ENCODE measurements at places on chromosomes 2 and 18. TPM values are rescaled to one million over a fixed set of nuclear protein-coding genes. Genes with fewer than 3 reads are reported as not detected.

SP3 gene
- 83.8 TPM for total RNA-seq

STPG4 gene
- 0.23 TPM for total RNA-seq

SPC25 gene
- 33.7 TPM for total RNA-seq

HSPE1 gene
- total RNA-seq = 356 TPM

- H3K27ac ChIP-seq = no peak overlapping the region
- H3K36me3 ChIP-seq = no peaks in the 10 kb centered on the region
- peak overlapping the region; percentile 39 for H3K4me3 ChIP-seq
- no peak for DNase-seq
- peaks cover 7% of the 10 kb centered on the region for H3K4me1 ChIP-seq
Observed at GRCh38 chr2:166610913-166611305, 116.9 kb upstream of the SCN7A start.
